ENCODE measurements at places on chromosomes 5 and 9.

- DNase-seq, result no peak
Observed at GRCh38 chr9:26057050-26057449, 378.8 kb upstream of the TUSC1 start.

GRCh38 chr9:14480526-14480925 is 166.6 kb upstream of the NFIB start:
- no peak for DNase-seq

DNA sequence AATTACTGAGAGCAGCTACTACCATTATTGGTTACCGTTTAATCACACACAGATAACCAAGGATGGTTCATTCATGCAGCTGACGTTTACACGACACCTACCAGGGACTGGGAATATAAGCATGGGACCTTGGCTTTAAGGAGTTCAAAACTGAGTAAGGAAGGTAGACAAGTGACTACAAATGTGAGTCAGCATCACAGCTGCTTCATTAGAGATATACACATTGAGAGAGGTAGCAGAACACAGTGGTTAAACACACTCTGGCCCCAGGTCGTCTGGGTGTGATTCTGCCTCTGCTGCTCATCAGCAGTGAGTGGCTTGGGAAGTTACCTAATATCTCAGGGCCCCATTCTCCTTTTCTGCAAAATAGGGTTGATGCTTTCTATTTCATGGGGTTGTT is 268.6 kb downstream of the NR3C1 start:
- DNase-seq, result no peak

GRCh38 chr9:101383361-101383760 is 1.4 kb downstream of the BAAT start:
- DNase-seq, result no peak

DNA sequence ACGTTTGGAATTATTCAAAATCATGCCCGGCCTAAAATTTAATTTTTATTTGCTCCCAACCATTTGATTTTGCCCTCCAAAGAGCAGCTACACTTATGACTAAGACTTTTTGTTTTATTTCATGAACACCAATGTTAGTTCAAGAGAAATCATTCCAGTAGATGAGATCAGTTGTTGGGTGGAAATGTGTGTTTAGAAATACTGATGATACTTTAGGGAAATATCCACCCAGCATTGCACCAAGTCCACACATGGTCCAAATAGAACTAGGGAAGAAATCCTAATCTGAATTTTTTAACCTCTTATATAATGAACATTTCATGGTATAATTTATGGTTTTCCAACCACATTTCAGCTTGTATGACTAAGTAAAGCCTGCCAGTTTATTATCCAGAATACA is 28.3 kb upstream of the GOLPH3 start:
- DNase-seq, result no peak

DNA sequence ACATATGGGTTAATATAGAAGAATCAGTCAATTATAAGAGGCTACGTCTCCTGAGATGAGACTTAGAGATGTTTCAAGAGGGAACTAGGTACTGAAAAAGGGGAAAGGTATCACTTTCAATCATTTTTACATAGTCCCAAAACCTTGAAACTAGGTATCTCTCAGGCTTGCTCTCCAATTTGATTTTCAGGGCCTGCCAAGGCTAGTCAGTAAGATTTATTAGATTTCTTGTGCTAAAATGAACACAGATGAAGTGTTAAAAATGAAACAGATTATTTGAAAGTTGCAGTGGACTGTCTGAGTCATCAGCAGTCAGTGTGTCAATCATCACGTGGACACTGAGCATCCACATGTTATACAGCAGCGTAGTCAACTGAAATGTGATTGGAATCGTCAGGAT is 591.1 kb downstream of the DTWD2 start:
- no peak for DNase-seq

- DNase-seq, result no peak
Observed at GRCh38 chr5:135119481-135119880, 85.5 kb upstream of the PITX1 start.

GRCh38 chr5:34717426-34718327 is 61.5 kb downstream of the RAI14 start:
- DNase-seq, result no peak

GRCh38 chr9:9552665-9553064 is 1060.1 kb downstream of the PTPRD start:
- DNase-seq, result no peak

DNA sequence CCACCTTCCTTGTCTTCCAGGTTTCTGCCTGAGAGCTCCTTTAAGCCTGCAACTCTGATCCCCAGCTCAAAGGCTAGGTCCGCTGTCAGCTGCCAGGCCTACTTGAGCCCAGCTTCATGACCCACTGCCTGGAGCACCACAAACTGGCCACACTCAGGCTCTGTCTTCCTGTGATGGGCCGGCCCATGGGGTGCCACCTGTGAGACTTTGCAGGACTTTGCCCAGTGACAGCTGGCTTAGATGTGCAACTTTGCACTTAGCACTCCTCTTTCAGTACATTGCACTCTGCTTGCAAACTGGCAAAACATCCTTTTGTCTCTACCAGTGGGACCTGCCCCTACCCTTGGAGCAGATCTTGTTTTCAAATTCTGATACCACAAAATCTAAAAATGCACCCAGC is 311.5 kb upstream of the PDE4D start:
- DNase-seq, result no peak

- DNase-seq, result no peak
Observed at GRCh38 chr5:125215593-125215992, 469.2 kb upstream of the ZNF608 start.

DNA sequence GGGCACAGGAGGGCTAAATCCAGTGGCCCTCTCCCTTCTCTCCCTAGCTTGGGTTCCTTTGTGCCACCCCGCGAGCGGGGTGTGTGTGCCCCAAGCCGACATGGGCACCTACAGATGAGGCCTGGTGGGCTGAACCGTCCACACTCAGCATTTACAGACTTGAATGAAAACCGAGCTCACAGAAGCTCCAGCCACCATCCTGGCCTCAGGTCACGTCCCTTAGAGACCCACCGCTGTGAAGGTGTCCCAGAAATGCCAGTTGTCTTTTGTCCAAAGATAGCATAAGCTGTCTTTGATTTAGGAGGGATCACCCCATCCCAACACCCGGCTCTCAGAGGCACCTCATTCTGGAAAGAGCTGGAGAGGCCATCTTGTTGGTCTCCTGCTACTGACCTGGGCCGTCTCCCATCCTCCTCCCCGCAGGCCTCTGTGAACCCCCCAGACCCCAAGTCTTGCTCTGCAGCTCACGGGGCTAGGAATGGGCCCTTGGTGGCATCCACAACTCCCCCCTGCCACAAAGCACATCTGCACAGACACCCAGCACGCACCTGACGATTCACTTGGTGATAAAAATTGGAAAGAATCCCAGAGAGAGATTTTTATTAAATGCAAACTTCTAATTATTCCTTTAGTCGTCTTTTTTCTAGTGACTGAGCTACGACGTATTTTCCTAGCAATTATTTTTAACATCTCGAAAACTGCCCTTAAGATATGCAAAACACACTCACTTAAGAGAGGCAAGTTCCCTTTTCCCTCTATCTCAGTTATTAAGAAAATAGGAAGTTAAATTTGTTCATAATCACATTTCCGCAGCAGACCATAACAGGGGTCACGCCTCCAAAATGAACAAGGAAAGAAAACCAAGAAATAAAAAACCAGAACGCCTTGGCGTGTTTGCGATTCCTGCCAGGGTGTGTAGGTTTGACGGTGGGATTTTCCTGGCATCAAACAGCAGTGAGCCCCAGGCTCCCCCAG is 80.5 kb upstream of the LMX1B start:
- DNase-seq, result no peak

GRCh38 chr5:95731571-95732554 is 727 bp downstream of the RHOBTB3 start:
- DNase-seq, result no peak

DNA sequence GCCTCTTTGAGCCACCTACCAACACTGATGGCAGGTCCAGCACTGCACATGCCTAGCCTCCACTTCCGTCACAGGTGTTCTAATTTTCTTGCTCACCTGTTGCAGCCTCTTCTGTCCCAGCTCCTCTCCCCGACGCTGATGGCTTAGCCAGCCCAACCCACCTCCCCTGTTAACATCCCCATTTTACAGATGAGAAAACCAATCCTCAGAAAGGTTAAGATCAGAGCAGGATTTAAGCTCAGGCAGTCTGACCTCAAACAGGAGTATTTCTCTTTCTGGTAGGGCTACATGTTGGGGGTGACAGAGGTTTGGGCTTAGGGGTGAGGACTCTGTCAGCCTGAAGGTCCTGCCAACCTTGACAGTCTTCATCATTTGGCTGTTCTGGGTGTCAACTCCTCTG is 74.5 kb upstream of the PITX1 start:
- DNase-seq, result no peak

DNA sequence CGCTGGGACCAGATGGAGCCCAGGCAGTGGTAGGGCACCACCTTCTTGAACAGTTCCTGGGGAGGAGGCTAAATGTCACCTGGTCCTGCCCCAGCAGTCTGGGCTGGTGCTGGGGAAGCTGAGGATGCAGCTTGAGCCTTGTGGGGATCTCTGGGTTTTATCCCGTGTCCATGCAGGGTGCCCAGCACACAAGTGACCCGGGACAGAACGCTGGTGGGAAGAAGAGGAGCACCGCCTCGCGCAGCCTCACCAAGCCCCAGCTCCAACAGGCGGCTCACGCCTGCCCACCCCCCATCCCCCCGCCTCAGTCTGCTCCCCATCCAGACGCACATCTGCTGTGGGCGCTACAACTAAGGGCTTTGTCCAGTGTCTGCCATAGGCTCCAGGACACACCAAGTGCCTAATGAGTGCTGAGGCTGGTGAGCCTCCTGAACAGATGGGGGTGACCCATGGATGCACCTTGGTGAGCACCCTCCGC is 13.8 kb downstream of the RALGDS start:
- DNase-seq, result no peak

DNA sequence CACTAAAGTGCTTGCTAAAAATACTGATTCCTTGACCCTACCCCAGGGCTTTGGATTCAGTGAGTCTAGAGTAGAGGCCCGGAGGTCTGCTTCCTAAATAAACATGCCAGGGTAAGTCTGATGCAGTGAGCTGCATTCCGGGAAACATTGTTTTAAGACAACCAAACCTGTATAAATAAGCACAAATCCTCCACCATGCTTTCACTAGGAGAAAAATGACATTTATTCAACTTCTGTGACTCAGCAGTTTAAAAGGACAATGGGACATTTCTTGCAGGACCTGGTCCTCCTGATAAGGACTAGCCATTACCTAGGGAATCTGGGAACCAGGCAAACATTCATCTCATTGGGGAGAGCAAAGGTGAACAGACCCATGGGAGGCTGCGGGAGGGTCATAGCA is 335.3 kb downstream of the MLLT3 start:
- no peak for DNase-seq

GRCh38 chr9:74735761-74736160 is 152.0 kb downstream of the TRPM6 start:
- no peak for DNase-seq

DNA sequence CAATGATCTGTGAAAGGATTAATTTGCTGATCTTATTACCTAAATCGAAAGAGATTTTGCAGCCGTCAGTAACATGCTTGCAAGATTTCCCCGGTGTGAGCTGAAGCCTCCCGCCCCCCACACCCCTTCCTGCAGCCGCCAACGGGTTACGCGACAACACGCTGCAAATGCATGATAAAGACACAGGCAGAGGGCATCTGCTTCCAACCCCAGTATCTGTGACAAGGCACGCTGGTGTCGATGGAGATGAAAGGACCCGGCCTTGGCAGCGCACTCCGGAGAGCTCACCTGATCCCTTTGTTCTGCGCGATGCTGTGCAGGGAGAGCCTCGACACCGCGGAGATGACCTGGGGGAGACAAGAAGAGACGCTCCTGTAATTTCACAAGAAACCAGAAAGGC is 122.9 kb upstream of the SARDH start:
- no peak for DNase-seq

- DNase-seq, result no peak
Observed at GRCh38 chr9:3962496-3962895, 337.4 kb downstream of the GLIS3 start.

- no peak for DNase-seq
Observed at GRCh38 chr5:109407913-109408312, 1.9 kb downstream of the PJA2 start.

DNA sequence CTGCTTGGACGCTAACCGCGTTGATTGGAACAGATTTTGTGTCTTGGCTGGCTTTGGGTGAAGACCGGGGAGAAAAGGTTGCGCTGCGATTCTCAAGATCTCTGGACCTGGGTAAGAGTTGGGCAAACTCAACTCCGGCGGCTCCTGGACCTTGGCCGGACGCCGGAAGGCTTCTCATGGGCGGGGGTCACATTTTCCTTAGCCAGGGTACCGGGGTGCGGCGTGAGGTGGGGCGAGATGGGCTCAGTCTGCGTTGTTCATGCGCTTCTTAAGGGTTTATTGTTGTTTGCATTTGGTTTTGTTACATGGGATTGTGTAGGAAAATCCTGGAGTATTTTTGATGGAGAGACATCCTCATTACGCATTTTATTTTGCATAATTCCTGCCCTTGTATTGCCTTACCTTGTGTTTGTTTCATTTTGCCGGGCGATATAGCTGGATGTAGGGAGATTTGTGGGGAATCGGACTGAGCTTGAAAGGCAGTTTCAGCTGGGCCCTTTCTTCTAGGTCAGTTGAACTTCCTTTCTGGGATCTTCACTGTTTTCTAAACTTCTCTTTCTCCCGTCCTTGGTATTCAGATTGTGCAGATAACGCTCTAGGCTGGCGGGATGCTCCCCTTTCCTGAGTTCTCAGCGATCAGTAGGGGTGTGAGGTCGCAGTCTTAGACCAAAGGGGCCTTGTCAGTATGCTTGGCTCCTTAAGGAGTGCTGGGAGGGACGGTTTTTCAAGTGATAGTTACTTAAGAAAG is 524 bp downstream of the MEGF10 start:
- DNase-seq, result no peak

DNA sequence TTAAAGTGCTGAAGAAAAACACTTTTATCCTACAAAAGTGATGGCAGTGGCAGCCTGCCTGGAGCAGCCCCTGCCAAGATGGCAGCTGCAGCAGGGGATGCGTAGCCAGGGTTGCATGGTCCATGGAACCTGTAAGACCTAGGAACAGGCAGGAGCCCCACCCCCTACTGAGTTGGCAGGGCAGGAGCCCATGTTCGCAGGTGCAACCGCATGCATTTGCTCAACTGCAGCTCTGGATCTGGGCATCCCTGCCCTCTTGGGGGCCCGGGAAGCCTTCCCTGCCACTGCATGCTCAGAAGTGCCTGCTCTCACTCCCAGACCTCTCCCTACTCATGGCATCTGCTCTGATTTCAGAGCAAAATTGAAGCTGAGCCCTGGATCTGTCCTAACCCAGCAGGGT is 779.6 kb downstream of the CDH18 start:
- no peak for DNase-seq

- no peak for DNase-seq
Observed at GRCh38 chr5:169331292-169331852, 30.4 kb upstream of the SLIT3 start.

DNA sequence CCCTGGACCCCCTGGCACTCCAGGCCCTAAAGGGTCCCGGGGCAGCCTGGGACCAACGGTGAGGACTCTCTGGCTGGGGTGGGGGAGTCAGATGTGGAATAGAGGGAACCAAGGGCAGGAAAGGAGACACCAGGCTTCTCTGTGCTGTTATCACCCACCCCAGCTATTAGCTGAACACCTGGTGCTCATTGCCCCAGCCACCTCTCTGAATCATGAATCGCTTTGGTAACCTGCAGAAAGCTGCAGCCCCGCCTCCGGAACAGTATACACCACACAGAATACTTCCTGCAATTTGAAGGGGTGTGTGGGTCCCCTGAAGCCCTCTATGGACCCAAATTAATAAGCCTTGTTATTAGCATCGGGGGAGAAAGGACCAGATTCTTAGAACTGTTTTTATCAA is 40.4 kb upstream of the ORM1 start:
- DNase-seq, result no peak

- DNase-seq, result no peak
Observed at GRCh38 chr5:88395264-88395663, 126.6 kb upstream of the TMEM161B start.
